Brain pericyte (primary cell): ENCODE measurements at places on chromosomes 13 and 19.

- DNase-seq = no peak
Measured at GRCh38 chr19:23439623-23440022, 44.4 kb upstream of the ZNF91 start.

- DNase-seq = peak; percentile 25
Measured at GRCh38 chr13:42707048-42707447, 74.3 kb upstream of the FAM216B start.

GRCh38 chr13:51065372-51066090 is 45.5 kb downstream of the C13orf42 start:
- no peak for DNase-seq

DNA sequence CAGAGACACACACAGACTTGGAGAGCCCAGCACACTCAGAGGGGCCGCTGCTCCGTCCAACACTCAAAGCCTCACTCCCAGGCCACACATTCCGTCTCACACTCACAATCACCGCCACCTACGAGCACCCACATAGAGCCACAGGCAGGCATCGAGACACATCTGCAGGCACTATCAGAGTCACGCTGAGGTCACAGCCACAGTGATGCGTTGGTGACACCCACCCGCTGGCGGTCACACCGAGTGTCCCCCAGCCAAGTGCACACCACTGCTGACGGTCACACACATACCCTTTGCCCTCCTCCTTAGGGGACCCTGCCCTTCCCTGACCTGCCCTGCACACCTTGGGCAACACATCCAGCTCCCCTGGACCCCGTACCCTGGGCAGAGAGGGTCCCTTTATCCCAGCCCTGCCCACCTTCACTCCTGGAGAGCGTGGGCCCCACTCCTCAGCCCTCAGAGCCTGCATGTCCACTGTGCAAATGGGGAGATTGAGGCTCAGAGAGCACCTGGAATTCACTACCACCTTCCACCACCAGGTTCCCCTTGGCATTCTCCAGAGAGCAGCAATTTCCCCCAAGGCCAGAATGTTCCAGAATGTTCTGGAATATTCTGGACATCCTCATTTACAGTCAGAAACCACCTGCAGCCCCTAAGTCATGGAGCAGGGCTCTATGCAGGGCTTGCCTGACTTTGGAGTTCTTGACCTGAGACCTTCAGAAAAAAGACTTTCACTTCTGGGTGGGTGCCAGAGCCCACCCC is 5.4 kb downstream of the FUT5 start:
- no peak for DNase-seq

- DNase-seq = no peak
Measured at GRCh38 chr13:102812611-102813287, 13.8 kb downstream of the BIVM start.

DNA sequence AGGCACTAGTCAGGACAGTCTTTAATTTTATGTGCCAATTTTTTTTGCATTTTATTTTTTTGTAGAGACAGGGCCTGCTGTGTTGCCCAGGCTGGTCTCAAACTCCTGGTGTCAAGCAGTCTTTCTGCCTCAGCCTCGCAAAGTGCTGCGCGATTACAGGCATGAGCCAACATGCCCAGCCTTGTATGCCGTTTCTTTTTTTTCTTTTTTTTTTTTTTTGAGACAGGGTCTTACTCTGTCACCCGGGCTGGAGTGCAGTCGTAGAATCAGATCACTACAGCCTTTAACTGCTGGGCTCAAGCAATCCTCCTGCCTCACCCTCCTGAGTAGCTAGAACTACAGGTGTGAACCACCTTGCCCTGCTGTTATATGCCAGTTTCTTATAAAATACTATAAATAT is 26.4 kb downstream of the BORA start:
- no peak for DNase-seq

- DNase-seq = no peak
Measured at GRCh38 chr13:110157718-110158117, 149.2 kb downstream of the COL4A1 start.

GRCh38 chr13:46551410-46552302 is 1.3 kb upstream of the LRCH1 start:
- DNase-seq = no peak

DNA sequence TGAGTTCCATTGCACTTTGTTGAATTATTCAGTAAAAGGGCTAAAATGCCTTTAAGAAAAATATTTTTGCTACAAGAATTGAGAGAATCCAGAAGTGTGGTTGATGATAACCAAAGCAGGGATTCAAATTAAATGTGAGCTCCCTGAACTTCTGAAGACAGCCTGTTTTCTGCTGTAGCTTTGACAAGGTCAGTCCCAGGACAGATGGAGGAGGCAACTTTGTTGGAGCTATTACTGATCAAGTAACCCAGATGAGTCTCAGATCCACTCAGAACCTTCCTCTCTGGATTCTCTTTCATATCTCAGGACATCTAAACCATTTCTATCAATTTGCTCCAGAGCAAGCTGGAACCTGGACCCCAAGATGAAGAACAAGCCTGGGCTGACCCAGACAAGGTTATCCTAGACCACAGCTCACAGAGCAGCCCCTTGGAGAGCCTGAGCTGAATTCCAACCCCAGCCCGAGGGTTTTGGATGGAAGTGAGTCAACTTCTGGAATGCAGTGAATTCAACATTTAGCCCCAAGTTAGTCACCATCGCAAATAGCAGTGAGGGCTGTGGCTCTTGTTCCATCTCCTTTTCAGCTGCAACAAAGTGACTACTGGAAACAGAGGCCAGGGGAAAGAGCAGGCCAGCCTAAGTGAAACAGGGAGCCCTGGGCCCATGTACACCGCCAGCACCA is 137.8 kb upstream of the TSC22D1 start:
- no peak for DNase-seq

GRCh38 chr19:47506459-47506858 is 8.4 kb downstream of the NAPA start:
- no peak for DNase-seq

- no peak for DNase-seq
Measured at GRCh38 chr13:76708138-76708688, 178.0 kb downstream of the KCTD12 start.

DNA sequence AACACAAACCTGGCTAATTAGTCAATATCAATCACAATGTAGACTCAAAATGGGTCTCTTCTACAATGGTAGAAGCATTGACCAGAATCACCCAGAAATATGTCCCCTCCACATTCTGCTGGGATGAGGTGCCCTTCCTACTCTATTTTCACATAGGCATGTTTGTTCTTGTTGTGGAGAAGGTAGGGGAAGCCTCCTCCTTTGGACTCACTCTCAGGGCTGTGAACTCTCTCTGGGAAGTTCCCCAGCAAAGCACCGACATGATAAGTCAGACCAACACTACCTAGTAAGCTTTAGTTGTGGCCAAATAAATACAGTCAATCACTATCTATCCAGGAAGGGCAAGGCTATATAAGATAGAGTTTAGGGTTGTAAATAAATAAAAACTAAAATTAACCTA is 194.5 kb upstream of the UBL3 start:
- DNase-seq = no peak

GRCh38 chr19:6161271-6161850 is 25.9 kb downstream of the ACSBG2 start:
- no peak for DNase-seq
